ENCODE measurements at places on chromosomes 4 and X. TPM values are rescaled to one million over a fixed set of nuclear protein-coding genes. Genes with fewer than 3 reads are reported as not detected.

DNA sequence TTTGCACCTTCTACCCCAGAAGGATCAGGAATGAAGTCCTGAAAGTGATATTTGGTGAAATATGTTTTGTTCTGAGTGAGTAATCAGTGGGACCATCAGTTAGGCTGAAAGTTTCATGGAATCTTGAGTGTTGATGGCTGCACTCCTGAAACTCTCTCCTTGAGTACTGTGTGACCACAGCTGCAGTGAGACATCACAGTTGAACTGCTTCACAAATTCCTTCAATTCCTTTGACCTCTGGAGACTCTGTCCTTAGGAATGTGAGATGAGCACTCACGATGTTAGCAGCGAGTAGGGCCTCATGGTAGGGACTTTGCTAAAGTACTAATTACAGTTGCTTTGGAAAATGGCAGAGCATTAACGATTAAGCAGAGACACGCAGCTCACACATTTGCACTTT, 142.9 kb upstream of the SLC4A4 start:
- DNase-seq, result peak; percentile 51

GRCh38 chrX:109728173-109728535, 4.9 kb downstream of the ACSL4 start:
- no peak for DNase-seq

- DNase-seq, result peak; percentile 16
Measured at GRCh38 chr4:145099653-145100052, 1.5 kb downstream of the ABCE1 start.

The CYTL1 gene
- polyA plus RNA-seq, result 0.46 TPM

DNA sequence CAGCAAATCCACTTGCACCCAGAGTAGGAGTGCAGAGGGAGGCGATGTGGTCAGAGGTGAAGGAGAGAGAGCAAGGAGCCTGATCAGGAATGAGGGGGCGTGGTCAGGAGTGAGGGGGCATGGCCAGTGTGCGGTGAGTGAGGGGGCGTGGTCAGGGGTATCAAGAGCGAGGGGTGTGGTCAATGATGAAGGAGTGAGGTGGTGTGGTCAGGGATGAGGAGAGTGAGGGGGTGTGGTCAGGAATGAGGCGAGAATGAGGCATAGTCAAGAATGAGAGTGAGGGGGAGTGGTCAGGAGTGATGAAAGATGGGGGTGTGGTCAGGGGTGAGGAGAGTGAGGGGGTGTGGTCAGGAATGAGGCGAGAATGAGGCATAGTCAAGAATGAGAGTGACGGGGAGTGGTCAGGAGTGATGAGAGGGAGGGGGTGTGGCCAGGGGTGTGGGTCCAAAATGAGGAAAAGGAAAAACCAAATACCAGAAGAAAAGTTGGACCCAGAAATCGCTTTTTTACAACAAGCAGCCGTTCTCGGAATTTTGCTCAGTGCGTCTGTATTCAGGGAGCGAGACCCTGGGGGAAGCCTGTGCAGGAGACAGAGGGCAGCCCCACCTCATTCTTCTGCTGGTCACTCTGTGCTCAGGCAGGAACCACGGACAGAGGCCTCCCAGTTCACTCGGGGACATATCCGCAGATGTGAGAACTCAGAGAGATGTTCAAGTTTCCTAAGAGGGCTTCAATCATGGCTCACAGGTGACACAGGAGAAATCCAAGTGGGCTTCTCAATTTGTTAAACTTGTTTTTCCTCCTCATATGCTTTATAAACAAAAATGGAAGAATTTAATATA, 47.5 kb downstream of the MAGEA1 start:
- DNase-seq, result peak; percentile 69

GRCh38 chrX:24396236-24396930, 35.9 kb downstream of the SUPT20HL1 start:
- DNase-seq, result no peak

GRCh38 chrX:1442724-1443367, 9.9 kb downstream of the ASMTL start:
- no peak for DNase-seq

- DNase-seq, result peak; percentile 56
Measured at GRCh38 chr4:7595934-7596461, 161.3 kb upstream of the PSAPL1 start.

DNA sequence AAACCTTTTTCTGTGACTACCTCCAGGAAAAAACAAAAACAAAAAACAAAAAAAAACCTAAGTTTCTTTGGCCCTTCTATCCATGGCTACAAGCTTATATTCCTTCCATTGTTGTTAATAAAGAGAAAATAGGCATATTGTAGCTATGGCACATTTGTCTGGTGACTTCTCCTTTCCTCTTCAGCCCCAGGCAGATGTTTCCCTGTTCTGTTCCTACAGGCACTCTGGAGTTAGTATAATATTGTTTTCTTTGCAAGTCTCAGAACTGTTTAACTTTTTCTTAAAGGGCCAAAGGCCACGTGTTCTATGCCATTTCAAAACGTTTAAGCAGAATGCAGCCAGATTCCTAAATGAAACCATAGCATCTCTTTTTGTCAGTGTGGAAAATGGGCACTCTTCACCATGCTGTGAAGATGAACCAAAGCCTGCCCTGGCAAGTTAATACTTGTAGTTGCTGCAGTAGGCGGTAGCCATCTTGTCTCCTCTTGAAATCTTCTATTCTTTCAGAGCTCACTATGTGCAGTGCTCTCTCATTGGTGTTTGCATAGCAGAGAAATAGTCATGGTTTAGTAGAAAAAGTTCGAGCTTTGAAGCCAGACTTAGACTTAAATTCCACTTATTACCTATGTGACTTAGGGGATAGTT, 44.8 kb upstream of the MTMR1 start:
- no peak for DNase-seq

- DNase-seq, result peak; percentile 29
Measured at GRCh38 chr4:76384052-76384451, 36.9 kb downstream of the CCDC158 start.

- no peak for DNase-seq
Measured at GRCh38 chr4:141180991-141181761, 39.5 kb upstream of the ZNF330 start.

The DOK7 gene
- 14.4 TPM for polyA plus RNA-seq

DNA sequence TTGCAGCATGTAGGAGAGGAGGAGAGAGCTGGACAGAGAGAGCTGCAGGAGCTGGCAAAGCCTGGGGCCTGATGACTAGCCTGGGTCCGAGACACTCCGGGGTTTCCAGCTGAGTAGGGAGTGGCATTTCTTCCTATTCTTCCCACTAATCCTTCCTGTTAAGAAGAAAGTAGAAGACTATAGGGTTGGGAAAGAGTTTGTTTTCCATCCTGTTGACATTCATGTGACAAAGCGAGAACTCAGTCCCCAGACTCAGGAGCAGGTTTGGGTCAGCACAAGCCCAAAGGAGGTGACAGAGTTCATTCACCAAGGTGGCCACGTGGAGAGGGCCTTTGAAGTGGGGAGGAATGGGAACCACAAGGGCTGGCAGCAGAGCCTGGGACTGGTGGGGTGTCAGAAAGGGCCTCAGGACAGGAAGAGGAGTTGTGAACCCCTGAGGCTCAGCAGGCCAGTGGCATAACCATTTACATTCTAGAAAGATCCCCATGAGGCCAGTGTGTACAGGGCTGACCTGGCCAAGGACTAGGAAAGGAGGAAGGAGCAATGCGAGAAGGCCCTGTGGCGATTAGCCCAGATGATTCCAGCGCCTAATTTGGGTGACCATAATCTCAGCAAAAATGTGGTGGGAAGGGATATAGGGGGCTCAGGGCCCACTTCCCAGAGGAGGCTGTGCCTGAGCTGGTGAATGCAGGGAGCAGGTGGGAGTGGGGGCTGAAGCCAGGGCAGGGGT, 3.3 kb upstream of the HAUS3 start:
- no peak for DNase-seq

The MUC7 gene
- polyA plus RNA-seq, result not detected

- DNase-seq, result no peak
Measured at GRCh38 chr4:121551881-121552280, 144.9 kb downstream of the ANXA5 start.

GRCh38 chr4:131459430-131460101, 1689.5 kb upstream of the PCDH10 start:
- DNase-seq, result no peak

The FRMD7 gene
- not detected for polyA plus RNA-seq

The CXXC4 gene
- 19.3 TPM for polyA plus RNA-seq

DNA sequence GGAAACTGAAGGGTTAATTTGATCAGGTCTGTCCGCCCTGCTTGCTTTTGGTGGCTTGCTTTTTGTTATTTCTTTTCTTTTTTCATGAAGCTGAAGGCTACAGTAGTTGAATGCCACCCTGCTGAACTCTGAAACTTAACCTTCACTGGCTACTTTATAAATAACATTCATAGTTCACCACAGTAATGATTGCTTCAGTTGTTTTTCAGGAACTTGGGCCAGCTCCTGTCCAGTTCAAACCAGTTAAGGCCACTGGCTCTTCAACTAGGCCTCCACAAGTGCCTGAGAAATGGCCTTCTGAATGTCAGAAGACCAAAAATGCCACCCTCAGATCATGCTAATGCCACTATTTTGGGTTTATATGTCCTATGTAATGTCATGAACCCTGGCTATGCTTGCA, 7.7 kb upstream of the ASB9 start:
- no peak for DNase-seq

The NOX1 gene
- polyA plus RNA-seq, result 6.7 TPM

DNA sequence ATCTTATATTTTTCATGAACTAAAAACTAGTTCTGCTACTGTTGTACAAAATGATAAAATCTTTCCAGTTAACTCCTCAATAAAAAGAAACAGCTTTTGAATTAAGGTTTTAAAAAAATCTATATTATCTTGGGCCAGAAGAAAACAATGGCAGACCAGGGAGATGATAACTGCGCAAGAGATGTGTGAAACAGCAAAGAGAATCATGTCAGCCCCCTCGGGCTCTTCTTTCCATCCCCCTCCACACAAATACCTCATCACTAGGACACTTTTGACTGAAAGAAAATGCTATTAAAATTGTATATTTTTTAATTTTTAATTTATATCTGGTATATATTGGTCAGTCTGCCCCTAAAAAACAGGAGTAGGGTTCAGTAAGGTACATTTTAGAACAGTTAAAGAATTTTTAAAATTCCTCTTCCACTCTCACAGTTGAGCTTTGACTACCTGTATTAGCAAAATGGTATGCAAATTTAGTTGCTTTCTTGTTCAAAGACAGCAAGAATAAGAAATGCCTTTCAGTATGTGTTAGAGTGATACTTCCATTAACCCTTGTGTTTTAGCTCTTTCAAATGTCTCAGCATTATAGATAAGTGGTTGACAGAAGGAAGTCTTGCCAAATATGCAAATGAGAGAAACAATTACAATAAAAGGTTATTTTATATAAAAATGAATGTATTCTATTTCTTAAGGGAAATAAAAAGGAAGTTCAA, 36.4 kb upstream of the LCORL start:
- no peak for DNase-seq

DNA sequence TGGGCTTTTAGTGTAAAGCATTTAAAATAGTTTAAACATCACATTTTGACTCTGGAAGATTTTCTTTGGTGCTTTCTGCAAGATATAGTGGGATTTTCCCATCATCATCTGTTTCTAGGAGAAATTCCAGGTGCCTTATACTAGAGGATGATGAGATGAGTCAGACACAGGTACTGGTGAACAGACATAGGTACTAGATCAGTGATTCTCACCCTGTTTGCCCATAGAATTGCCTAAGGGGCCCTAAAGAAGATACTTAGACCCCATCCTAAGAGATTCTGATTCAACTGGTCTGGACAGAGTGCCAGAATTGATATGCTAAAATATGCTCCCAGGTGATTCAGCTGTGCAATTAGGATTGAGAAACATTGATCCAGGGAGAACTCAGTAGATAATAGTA, 9.7 kb downstream of the TSPAN7 start:
- DNase-seq, result no peak

The TLR6 gene
- not detected for polyA plus RNA-seq

The PRRG1 gene
- 10.5 TPM for polyA plus RNA-seq

DNA sequence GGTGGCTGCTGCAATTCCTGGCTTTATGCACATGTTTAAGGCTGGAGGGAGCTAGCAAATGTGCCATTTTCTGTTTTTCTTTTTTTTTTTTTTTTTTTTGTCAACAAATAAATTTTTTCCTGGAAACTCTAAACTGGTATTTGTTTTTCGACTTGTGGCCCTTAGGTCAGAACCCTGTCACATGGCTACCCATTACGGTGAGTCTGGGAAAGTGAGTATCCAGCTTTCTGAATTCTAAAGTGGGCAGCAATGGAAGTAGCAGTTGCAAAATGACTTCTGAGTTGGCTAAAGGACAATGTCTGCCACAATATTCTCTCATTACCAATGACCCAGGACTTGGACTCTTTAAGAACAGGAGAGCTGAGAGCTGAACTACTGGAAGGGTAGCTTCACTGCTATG, 225.1 kb upstream of the CENPE start:
- no peak for DNase-seq

GRCh38 chrX:37644381-37645305, 40.9 kb upstream of the XK start:
- no peak for DNase-seq

DNA sequence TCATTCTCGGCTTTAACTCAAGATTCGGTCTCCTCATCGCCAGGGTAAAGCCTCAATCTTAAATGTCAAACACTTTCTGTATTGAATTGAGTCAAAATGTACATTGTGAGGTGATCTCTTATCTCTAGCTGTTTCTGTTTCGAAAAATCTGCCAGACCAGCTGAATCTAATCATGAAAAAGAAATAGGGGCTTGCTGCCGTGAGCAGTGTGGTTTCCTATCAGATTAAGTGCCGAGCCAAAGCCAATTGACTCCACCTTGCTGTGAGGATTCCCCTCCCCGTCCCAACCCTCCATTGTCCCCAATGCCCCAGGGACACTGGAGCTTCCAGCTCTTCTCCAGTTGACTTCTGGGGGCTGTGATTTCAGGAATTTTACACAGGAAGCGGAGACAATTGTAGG, 12.5 kb upstream of the CRLF2 start:
- no peak for DNase-seq

GRCh38 chr4:88630756-88631155, 38.5 kb downstream of the HERC3 start:
- DNase-seq, result no peak

DNA sequence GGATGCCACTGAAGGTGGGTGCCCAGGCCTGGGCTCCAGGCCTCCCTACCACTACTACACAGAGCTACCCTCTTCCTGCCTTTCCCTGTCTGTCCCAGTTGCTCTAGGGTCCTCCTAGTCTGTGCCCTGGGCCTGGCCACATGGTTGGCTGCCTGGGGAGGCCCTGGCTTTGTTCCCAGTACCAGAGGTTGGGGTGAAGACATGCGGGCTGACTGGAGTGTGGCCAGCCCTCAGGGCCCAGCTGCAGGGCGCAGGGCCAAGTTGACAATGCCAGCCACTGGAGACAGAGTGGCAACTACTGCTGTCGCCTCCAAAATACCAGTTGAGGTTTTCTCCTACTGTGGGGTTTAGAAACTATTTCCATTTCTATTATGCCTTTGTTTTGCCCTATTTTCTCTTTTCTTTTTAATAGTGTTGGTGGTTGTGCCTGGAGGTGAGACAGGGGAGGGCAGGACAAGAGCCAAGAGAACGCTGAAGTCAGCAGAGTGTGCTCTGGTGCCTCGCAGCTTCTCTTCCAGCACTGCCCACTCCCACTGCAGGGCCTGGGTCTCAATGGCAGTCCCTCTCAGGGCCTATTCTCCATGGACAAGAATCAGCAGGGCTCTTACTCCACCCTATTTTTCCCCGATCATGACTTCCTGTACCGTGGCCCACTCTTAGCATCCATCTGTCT, 32.2 kb upstream of the XPNPEP2 start:
- no peak for DNase-seq

GRCh38 chr4:39730072-39730471, 32.1 kb downstream of the UBE2K start:
- DNase-seq, result peak; percentile 5

The ALPK1 gene
- 1.6 TPM for polyA plus RNA-seq

Data from cardiac muscle cell (in vitro differentiated cells and primary cell).